ENCODE measurements at places on chromosomes 2 and 18.

GRCh38 chr2:157414050-157414449 lies 29.8 kb downstream of the CYTIP start:
- no peak for DNase-seq

DNA sequence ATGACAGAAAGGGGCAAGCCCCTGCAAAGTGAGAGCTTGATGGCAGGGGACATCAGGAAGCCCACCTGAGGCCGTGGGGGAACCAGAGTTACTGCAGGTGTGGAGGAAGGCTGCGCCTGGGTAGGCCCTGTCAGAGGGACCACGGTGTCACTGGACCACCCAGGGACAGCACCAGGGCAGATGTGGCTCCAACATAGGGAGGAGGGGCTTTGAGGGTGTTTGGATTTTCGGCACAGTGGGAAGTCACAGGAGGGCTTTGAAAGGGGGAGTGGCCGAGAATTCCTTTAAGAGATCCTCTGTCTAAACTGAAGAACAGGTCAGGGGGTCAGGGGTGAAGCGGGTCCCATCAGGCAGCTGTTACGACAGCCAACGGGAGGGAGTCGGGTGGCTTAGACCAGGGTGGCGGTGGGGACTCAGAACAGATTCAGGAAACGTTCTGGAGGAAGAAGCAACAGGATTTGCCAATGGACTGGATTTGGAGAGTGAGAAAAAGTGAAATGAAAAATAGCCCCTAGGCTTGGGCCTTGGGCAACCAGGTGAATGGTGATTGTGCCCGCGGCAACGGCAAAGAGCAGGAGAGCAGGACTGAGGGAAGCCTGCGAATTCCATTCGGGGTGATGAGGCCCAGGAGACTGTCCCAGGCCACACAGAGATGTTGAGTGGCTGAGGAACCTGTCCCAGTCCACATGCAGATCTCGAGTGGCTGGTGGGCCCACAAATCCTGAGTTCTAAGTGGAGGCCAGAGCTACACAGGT lies 166.1 kb downstream of the LAMA1 start:
- DNase-seq = no peak

DNA sequence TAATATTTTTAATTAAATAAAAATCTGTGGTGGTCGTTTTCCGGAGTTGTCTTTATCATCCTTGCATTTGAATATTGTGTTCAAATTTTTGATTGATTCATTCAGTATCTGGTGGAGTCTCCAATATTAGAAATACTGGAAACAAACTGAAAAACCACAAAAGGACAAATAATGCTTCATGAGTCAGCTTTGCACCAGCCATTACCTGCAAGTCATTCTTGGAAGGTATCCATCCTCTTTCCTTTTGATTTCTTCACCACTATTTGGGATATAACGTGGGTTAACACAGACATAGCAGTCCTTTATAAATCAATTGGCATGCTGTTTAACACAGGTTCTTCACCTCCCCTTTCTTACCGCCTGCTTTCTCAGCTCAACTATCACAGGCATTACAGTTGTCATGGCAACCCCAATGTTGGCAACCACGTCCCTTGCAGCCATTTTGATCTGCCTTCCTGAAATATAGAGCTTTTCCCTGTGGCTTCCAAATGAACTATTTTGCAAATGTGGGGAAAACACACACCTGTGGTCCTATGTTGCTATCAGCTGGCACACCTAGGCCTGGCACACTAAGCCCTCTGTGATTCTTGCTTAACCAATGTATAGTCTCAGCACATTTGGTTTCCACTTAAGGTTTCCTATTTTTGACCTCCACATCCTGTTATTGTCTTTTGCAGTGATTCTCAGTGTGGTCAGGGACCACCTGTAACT lies 6.5 kb downstream of the CTLA4 start:
- DNase-seq = no peak

DNA sequence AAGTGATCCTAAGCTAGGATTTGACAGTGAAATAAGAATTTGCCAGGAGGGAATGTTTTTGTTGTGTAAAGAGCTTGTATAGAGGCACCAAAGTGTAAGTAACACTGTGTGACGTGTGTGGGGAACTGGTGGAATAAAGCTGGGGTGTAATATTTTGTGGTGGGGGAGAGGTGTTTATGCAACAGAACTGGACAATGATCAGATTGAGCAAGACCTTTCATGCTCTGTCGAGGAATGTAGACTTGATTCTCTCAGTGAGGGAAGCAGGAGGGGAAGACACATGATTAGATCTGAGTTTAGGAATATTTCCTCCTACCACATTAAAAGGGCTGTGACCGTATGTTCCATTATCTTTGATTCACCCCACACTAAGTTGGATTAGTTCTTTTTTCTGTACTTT lies 43.6 kb downstream of the EFEMP1 start:
- no peak for DNase-seq

DNA sequence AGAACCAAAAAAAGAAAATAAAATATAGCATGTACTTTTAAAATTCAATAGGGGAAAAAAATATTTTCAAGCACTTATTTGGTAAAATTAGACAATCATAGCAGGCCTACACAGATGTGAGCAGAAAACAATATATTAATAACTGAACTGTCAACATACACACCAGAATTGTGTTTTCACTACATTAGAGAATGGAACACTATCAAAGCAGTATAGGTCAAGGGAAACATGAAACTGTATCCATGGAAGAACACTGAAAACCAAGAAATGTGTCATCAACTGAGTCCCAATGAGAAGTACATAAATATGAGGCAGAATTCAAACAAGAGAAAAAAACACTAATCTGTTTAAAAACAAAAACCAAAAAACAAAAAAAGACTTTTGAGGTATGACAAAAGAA lies 132.4 kb downstream of the USP34 start:
- DNase-seq = no peak

- no peak for DNase-seq
Measured at GRCh38 chr2:105880637-105881036, 135.9 kb downstream of the NCK2 start.

- no peak for DNase-seq
Measured at GRCh38 chr2:80105015-80105640, 199.4 kb downstream of the LRRTM1 start.

- no peak for DNase-seq
Measured at GRCh38 chr2:186477790-186478189, 8.3 kb upstream of the ZC3H15 start.

DNA sequence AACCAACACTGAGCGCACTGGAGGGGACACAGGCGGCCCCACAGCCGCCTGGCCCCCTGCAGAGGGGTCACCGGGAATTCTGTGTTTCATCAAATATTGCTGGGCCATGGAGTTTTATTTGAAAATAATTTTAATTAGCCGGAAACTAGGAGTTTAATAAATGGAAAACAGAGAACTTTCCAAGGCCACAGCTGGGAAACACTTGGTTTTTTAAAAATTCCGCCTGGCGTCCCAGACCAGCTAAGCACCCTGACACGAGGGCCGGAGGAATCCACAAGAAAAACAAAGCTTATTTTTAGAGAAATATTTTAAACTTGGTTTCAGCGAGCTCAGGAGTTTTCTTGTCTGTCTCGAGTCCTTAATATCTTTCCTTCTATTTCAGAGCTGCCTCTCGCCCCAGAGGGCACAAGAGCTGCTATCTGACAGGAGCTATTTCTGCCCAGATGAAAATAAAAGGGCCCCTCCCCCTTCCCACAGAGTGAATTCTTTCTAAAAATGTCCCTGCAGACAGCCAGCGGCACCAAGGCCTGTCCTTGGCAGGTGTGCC lies 8.2 kb downstream of the ZFP36L2 start:
- no peak for DNase-seq

GRCh38 chr18:51614967-51615571 lies 417.6 kb upstream of the MEX3C start:
- no peak for DNase-seq

DNA sequence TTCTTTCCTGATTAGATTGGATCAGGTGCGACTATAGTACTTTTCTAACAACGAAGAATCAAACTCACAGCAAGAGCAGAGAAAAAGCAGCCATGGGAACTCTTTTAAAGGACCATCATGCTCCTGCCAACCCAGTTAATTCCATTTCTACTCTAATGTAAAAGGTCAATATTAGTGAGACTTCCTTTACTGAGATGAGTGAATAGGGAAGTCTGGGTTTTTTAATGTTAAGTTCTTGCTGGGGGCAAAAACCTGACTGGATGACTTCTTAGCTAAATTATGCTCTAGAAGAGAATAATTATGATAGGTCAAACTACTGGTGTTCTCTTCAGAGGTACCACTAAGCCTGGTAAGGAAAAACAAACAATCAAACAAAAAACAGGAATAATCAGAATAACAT lies 8.4 kb downstream of the SRBD1 start:
- DNase-seq = no peak

GRCh38 chr2:9535177-9535576 lies 20.5 kb downstream of the ADAM17 start:
- no peak for DNase-seq

DNA sequence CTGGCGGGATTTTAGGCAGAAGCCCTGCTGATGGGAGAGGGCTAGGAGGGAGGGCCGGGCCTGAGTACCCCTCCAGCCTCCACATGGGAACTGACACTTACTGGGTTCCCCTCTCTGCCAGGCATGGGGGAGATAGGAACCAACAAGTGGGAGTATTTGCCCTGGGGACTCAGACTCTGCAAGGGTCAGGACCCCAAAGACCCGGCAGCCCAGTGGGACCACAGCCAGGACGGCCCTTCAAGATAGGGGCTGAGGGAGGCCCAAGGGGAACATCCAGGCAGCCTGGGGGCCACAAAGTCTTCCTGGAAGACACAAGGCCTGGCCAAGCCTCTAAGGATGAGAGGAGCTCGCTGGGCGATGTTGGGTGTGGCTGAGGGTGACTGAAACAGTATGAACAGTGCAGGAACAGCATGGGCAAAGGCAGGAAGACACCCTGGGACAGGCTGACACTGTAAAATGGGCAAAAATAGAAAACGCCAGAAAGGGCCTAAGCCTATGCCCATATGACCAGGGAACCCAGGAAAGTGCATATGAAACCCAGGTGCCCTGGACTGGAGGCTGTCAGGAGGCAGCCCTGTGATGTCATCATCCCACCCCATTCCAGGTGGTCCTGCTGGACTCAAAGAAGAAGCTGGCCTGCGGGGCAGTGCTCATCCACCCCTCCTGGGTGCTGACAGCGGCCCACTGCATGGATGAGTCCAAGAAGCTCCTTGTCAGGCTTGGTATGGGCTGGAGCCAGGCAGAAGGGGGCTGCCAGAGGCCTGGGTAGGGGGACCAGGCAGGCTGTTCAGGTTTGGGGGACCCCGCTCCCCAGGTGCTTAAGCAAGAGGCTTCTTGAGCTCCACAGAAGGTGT lies 8.5 kb downstream of the PROC start:
- DNase-seq = no peak

- DNase-seq = no peak
Measured at GRCh38 chr18:1019191-1019590, 114.5 kb downstream of the ADCYAP1 start.

GRCh38 chr2:237742191-237742590 lies 56.4 kb upstream of the RBM44 start:
- DNase-seq = no peak

GRCh38 chr2:129934044-129934822 lies 45.2 kb upstream of the RAB6C start:
- DNase-seq = no peak

GRCh38 chr2:24886691-24887304 lies 33.2 kb downstream of the ADCY3 start:
- no peak for DNase-seq

DNA sequence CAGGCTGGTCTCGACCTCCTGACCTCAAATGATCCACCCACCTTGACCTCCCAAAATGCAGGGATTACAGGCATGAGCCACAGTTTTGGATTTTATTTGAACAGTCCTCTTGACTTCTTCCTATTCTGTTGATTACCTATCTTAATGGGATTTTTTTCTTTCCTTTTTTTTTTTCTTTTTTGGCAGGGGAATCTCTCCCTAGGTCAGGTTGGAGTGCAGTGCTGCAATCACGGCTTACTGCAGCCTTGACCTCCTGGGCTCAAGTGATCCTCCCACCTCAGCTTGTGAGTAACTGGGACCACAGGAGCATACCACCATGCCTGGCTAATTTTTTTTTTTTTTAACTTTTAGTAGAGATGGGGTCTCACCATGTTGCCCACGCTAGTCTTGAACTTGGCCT lies 2.8 kb downstream of the MTHFD2 start:
- no peak for DNase-seq

- DNase-seq = no peak
Measured at GRCh38 chr18:60067426-60068210, 167.8 kb downstream of the PMAIP1 start.

DNA sequence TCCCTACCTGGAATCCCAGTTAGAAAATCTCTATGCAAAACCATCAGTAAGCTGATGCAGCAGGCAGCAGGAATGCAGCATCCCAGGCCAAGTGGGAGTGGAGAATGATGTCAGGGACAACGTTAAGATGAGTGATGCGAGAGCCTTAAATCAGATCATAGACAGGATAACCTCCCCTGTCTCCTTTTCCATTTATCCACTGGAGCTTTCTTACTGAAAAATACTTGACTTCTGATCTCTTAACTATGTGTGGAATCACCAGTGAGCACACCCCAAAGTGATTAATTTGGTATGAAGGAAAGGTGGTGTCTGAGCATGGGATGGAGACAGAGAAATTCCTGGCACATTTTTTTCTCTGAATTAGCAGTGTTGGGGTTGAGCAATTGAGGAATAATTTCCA lies 98.0 kb downstream of the RND3 start:
- DNase-seq = no peak

DNA sequence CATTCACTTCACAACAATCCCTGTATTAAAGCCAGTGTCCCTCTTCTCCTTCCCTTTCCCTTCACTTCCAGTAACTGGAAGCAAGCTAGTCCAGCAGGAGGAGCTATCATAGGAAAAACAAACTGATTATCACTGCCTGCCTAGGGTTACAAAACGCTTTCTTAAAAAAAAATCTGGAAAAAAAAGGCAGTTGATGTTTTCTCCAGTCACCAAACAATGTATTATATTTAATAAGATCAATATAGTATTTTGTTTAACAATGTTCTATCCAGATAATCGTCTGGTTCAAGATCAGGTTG lies 78.8 kb upstream of the ITGB6 start:
- no peak for DNase-seq

DNA sequence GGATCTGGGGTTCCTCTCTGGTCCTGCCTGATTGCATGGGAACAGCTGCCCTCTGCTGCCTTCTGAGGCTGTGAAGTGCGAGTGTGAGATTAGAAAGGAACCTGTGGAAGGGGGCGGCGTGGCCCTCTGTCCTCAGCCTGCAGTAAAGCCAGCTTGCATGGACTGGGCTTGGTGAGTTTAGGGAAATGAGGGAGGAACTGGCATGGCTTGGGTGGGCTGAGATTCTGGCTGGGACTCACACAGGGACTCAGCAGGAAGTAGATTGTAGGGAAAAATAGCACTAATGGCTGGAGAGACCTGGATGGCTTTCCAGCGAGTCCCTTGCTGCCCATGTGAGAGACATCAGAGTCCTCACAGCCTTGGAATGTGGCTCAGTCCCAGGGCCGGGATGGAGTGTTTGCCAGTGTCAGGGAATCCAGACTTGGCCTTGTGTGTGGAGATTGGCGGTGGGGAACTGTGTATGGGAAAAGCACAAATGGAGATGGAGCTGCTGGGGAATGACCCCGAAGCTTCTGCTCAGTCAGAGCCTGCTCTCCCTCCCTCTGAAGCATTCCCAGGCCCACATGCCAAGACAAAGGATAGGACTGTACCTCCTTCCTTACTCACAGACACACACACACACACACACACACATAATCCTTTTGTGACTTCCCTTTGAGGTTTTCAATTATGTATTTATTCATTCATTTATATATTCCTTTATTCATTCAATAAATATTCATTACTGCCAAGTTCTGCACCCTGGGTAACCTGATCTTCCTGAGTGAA lies 115.4 kb downstream of the ACAA2 start:
- no peak for DNase-seq

Data from LoVo (cell line).